T-helper 2 cell (primary cell): ENCODE measurements at places on chromosomes 1 and 21.

GRCh38 chr1:20343149-20343937 is 52.7 kb downstream of the VWA5B1 start:
- peak; percentile 6 for DNase-seq

DNA sequence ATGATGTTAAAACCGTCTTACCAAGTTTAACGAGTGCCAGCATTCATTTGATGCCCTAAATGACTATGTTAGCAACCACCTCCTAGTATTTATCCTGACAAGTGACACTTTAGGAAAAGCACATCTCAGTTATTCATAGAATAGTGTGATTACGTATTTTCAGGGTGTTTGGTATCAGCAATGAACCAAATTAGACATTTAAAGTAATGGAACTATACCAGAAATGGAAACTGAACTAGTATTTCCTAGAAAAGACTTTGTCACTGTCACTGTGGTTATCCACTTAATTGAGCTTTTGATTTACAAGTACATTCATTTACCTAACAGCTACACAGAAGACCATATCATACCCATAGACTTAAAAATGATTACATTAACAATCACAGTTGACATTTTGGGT is 3.6 kb upstream of the IL12RB2 start:
- DNase-seq, result no peak

DNA sequence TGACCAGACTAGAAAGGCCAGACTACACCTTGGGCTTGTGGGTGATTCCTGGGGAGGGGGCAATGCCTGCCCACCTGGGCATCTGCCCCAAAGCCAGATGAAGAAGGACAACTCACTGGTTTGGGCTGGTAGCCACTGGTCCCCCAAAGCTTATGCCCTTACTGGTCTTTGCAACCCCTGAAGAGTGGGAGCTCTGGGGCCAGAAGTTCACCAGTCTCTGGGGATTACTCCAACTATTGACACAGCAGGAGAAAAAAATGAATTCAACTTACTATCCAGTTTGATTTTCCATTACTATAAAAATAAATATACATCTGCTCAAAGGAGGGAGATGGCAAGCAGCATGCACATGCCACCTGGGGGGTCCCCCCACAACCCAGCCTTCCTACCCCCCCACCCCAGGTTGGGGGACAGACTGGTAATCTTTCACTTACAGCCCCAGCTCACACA is 2.6 kb downstream of the AHDC1 start:
- DNase-seq, result no peak

DNA sequence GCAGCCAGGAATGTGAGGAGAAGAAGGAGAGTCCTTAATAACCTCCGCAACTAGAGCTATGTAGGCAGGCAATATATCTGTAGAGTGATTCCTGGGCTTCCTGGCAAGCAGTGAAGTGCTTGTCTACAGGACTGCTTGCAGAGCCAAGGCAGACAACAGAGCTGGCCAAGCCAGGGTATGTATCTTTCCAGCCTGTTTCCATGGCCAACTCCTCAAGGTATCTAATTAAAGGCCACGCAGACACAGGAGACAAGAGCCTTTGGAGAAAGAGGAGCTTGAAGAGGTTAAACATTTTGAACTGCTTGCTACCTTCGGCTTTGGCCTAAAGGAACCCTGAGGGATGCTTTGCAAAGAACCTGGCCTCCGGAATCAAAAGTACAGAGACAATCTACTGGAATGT is 137.4 kb downstream of the PIGK start:
- no peak for DNase-seq

GRCh38 chr1:44689447-44689765 is 14.9 kb downstream of the ARMH1 start:
- DNase-seq, result no peak

DNA sequence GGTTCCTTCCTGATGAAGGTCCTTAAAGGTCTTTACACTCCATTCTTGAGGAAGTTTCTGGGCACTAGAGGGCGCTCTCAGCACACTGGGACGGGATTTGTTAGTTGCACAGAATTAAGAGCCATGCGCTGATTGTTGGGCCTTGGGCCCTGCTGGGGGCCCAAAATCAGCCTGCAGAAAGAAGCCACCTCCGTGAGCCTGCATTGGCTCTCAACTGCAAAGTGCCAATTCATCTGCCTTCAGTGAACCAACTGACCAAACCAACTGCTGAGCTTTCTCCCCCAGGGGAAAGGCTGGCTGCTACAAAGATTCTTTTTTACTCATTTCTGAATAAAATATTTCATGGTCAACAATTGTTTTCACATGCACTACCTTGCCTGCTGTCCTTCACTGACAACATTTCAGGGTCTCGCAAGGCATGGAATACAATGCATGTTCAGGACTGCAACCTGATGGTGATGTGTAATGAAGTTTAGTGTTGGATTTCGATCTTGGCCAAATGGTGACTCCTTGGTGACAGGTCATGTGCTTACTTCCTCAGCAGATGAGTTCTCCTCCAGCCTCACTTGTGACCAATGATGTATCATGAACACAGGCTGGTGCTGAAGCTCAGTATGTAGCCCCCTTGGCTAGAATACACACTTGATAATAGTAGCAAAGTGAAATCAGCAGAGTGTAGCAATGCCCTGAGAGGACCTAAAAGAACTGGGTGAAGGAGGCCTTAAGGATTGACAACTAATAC is 45.7 kb upstream of the PRDX6 start:
- peak; percentile 51 for DNase-seq

GRCh38 chr1:1573843-1574720 is 581 bp downstream of the SSU72 start:
- peak; percentile 80 for DNase-seq

DNA sequence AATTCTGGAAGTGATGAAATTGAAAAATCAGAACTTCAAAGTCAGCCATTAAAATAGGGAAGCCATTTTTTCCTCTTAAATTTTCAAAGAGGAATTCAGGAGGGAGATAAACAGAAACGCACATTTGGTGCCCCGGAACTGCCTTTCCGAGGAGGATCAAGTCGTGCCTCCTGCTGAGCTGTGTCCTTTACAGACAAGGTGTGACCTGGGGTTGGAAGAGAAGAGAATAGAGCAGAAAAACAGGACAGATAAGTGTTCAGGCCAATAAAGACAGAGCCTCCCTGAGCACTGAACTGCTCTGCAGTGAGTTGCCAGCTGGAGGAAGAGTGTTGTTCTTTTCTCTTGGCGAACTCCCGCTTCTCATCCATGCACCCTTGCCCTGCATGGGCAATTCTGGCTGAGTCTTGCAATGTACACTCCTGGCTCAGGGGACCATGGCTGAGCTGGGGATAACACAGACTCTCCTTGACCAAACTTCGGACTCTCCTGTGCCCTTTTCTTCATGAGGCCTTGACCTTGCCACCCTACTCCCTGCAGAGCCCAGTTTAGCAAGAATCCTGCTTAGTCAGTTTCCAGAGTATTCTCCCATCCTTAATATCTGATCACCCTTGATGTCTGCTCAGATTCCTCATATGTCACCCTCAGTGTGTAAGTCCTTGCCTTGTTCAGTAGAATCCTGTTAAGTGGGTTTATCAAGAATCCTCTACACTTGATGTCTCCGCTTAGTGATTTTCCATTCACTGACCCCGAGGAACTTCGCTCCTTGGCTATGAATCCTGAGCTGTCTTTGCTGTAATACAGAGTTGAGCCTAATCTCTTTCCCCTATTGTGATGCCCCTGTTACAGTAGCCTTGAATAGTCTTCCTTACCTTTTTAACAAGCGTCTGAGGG is 1.3 kb upstream of the MTARC1 start:
- no peak for DNase-seq

DNA sequence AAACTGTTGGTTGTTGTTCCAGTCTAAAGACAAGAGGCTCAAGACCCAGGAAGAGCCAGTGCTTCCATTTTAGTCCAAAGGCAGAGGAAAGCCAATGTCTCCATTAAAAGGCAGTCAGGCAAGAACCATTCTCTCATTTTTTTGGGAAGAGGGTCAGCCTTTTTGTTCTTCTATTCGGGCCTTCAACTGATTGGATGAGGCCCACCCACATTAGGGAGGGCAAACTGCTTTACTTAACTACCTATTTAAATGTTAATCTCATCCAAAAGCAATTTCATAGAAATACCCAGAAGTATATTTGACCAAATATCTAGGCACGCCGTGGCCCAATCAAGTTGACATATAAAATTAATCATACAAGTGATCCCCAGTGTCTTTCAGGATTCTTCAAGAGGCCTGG is 104.4 kb upstream of the SYT6 start:
- DNase-seq, result no peak

DNA sequence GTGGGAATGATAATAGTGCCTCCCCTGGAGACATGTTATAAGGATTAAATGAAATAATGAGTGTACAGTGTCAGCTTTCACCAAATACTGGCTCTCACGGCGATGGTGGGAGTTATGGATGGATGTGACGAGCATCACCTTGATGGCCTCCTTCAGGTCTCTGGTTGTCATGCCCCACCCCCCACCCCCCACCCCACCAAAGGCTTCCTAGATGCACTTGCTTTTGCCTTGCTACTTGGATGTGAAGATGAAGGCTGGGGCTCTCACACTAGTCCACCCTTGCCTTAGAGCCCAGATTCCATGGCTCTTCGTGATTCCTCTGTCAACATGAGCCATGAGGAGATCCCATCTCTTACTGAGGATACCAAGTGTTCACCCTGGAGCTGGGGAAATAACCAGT is 412.3 kb downstream of the NPHP4 start:
- DNase-seq, result no peak

DNA sequence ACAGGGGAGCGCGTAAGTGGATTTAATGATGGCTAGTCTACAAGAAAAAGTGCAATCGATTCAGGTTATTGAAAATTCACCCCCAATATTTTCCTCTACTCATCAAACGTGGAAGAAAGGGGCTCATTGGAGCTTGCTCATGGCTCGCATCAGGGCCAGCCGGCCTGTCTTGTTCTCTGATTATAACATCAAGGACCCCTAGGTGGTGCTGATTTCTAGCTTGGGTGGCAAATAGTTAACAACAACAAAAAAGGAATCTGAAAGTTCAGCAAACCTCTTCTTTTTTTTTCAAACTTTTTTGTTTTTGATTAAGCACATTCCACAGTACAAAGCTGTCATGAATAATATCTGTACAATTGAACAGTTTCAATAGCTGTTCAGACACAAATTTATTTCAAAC is 35.8 kb upstream of the SOD1 start:
- DNase-seq, result no peak

DNA sequence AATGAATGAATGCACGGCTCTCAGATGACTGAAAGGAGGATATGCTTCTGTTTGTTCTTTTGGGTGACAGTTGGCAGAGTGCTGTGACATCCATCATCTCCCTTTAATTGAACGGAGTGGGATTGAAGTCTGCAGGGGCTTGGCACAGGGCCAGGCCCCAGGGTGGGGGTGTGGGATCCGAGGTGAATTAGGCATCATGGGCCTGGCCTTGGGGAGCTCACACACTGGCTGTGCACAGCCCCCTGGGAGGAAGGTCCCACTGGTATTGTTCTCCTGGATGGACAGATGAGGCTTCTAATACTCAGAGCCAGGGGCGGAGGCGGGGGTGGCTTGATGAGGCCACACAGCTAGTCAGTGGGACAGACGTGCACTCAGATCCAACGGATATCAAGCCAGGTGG is 19.3 kb downstream of the EPHB2 start:
- DNase-seq, result no peak

GRCh38 chr1:92511541-92511940 is 24.8 kb upstream of the GFI1 start:
- DNase-seq, result no peak

DNA sequence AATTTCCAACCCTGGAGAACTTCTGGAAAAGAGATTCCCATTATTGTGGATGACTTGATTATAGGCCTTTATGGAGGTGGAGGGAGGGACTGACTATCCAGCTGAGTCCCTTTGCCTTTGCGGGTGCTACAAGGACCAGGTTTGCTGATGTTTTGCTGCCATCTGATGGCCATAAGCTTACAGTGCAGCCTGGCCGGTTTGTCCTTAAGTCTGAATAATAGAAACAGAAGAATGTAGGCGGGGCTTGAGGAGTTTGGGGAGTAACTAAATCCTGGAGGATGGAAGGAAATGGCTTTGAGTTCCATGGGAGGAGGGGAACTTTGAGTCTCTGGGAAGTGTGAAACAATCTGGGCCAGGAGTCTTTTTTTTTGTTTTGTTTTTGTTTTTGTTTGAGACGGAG is 55.7 kb upstream of the CD1D start:
- DNase-seq, result peak; percentile 26

- no peak for DNase-seq
These were observed 26.6 kb downstream of the ZBTB8OS start for GRCh38 chr1:32623775-32624174.

GRCh38 chr1:15820478-15820877 is 13.0 kb upstream of the UQCRHL start:
- no peak for DNase-seq

- no peak for DNase-seq
These were observed 147.9 kb upstream of the POU3F1 start for GRCh38 chr1:38194472-38194871.

GRCh38 chr1:165816826-165817497 is 10.5 kb upstream of the UCK2 start:
- peak; percentile 64 for DNase-seq

DNA sequence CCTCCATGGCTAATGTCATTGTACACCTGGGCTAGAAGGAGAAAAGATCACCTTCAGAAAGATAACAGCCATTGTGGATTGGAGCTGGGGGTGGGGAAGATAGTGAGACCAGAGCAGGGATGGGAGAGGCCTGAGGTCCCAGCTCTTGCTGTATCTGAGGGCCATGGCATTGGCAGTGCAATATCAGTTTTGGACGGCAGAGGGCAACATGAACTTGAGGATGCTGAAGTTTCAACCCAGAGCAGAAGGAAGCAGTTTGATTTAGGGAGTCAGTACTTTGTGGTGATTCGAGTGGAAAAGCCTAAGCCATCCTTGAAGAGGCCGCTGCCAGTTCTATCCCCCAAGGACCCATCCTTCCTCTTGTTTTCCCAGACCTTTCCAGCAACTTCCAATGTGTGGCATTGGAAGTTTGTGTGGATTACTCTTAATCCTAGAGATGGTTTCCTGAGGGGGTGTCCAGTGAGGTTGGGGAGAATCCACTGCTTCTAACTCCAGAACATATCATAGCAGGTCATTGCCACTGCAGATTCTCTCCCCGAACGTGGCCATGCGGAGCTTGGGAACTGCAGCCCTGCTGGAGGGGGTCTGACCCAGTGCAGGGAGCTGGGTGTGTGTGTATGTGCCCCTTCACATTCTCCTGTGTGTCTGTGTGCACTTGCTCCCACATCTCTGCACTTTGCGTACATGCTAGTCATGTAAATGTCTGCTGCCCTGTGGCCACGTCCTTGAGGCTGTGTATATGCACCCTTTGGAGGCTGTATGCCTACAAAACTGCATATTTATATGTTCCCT is 24.1 kb downstream of the SLC26A9 start:
- DNase-seq, result peak; percentile 76

- no peak for DNase-seq
These were observed 173.2 kb downstream of the ROR1 start for GRCh38 chr1:63946866-63947491.

DNA sequence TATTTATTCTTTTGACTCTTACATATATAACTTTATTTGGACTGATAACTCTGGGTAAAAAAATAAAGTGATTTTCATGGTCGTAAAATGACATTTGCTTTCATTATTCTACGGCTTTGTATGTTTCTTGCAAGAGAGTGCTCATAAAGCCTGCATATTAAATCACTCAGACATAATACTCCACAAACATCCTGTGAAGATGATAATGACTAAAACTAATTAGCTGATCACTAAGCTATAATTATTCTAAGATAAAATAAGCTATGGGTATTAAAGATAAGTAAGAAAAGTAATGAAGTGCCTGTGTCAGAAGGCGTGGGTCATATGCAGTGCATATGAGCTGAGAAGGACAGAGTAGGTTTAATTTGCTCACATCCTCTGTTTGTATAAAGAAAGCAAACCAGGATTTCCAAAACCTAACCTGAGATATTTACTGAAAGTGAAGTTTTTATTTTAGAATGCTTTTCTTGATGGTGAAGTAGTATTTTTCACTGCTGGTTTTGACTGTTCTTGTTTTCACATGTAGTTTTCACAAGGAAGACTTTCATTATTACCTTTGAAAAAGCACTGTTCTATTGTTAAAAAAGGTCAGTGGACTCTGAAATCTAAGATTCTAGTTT is 278.8 kb downstream of the AMY1C start:
- DNase-seq, result no peak
